ENCODE measurements at places on chromosomes 3 and 15. TPM values are rescaled to one million over a fixed set of nuclear protein-coding genes. Genes with fewer than 3 reads are reported as not detected.

DNA sequence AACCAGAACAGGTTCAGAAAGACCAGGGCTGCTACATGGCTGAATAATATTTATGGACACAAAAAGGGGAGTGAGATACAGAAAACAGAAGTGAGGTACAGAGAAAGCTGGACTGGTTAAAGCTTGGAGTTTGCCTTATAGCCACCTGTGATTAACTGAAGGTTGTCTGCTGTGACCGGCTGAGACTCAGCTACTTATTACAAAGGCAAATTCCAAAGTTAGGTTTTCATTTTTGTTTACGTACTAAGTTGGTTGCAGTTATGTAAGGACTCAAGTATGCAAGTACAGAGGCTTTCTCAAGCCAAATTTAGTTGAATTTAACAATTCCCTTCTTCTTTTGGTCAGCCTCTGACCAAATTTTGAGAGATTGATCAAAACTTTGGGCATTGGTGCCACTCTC is 264.6 kb downstream of the THSD4 start:
- H3K27ac ChIP-seq = no peak overlapping the region
- no peak overlapping the region for H3K4me3 ChIP-seq
- H3K36me3 ChIP-seq = no peaks in the 10 kb centered on the region
- peak; percentile 21 for DNase-seq
- peaks cover 7% of the 10 kb centered on the region for H3K4me1 ChIP-seq

CLRN1 gene
- 4.3 TPM for polyA plus RNA-seq

GRCh38 chr15:69997813-69998212 is 99.9 kb downstream of the TLE3 start:
- no peaks in the 10 kb centered on the region for H3K27me3 ChIP-seq
- H3K36me3 ChIP-seq = no peaks in the 10 kb centered on the region
- peak overlapping the region; percentile 77 for H3K27ac ChIP-seq
- peak; percentile 58 for DNase-seq
- no peak overlapping the region for H3K4me3 ChIP-seq

- no peak overlapping the region for H3K27ac ChIP-seq
- no peaks in the 10 kb centered on the region for H3K4me1 ChIP-seq
- H3K36me3 ChIP-seq = no peaks in the 10 kb centered on the region
- no peaks in the 10 kb centered on the region for H3K27me3 ChIP-seq
- no peak overlapping the region for H3K4me3 ChIP-seq
- DNase-seq = no peak
These were observed 44.6 kb downstream of the P3H2 start for GRCh38 chr3:190076136-190076535.

CDC25A gene
- polyA plus RNA-seq = 0.27 TPM

IL12A gene
- not detected for polyA plus RNA-seq

DUOXA2 gene
- polyA plus RNA-seq = not detected

C3orf49 gene
- not detected for polyA plus RNA-seq

- H3K4me1 ChIP-seq = no peaks in the 10 kb centered on the region
- no peaks in the 10 kb centered on the region for H3K36me3 ChIP-seq
- no peak overlapping the region for H3K4me3 ChIP-seq
- DNase-seq = no peak
- H3K27me3 ChIP-seq = no peaks in the 10 kb centered on the region
These were observed 63.3 kb upstream of the SEC61A1 start for GRCh38 chr3:127988770-127989557.

- no peaks in the 10 kb centered on the region for H3K27me3 ChIP-seq
- no peak overlapping the region for H3K27ac ChIP-seq
- H3K4me1 ChIP-seq = no peaks in the 10 kb centered on the region
- no peak for DNase-seq
- no peaks in the 10 kb centered on the region for H3K36me3 ChIP-seq
- no peak overlapping the region for H3K4me3 ChIP-seq
These were observed 123.6 kb downstream of the TUSC7 start for GRCh38 chr3:116833202-116833601.

All from small intestine (tissue), 16 donors.